Bronchial epithelial cell (primary cell): ENCODE measurements at places on chromosomes 5 and 9.

GRCh38 chr5:77844623-77845323 lies 68.6 kb upstream of the TBCA start:
- DNase-seq = no peak

- no peak for DNase-seq
Measured at GRCh38 chr5:53613536-53613935, 53.1 kb downstream of the NDUFS4 start.

GRCh38 chr5:140540227-140540626 lies 7.2 kb upstream of the EIF4EBP3 start:
- DNase-seq = no peak

GRCh38 chr9:136171801-136172411 lies 33.0 kb downstream of the LHX3 start:
- no peak for DNase-seq

DNA sequence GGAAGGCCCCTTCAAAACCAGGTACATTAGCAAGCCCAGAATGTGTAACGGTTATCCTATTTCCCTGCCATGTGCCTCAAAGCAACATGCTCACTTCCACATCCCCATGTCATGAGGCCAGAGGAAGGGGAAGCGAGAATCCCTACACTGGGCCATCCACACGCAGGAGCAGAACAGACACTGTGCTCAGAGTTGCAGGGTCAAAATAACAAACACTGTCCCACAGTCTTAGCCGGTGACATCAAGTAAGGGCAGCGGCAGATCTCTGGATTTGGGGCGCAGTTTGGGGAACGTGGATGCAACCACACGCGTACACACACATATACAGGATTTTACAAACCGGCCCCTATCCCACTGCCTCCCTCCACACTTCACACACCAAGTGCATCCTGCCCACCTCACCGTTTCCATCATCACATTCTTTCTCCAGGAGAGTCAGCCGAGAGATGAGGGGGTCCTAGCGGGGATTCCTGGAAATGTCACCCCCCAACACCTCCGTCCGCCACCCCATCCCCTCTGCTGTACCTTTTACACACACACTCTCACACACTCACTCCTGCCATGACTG lies 776 bp downstream of the APBA1 start:
- DNase-seq = no peak

GRCh38 chr9:136902259-136902821 lies 16.0 kb downstream of the TRAF2 start:
- peak; percentile 77 for DNase-seq

DNA sequence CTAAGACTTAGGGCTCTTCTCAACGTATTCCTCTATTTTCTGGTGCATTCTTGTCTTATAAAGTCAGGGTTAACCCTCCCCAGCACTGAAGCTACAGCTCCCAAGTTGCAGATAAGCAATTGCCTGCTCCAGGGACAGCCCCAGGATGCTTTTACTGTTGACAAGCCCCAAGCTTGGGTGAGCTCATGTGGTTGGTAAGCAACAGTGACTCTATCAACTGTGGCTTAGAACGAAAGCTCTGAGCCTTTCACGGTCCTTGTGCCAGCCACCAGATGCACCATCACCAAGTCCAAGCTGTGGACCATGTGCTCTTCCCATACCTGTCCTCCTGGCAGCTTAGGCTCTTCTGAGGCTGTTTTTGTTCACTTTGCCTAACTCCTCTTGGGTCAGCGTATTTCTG lies 13.5 kb downstream of the ADRB2 start:
- DNase-seq = no peak

GRCh38 chr5:171483551-171484135 lies 64.2 kb downstream of the FGF18 start:
- DNase-seq = no peak

- DNase-seq = no peak
Measured at GRCh38 chr9:124869986-124870560, 8.1 kb downstream of the ARPC5L start.

GRCh38 chr5:15604986-15605385 lies 105.0 kb downstream of the FBXL7 start:
- DNase-seq = no peak

DNA sequence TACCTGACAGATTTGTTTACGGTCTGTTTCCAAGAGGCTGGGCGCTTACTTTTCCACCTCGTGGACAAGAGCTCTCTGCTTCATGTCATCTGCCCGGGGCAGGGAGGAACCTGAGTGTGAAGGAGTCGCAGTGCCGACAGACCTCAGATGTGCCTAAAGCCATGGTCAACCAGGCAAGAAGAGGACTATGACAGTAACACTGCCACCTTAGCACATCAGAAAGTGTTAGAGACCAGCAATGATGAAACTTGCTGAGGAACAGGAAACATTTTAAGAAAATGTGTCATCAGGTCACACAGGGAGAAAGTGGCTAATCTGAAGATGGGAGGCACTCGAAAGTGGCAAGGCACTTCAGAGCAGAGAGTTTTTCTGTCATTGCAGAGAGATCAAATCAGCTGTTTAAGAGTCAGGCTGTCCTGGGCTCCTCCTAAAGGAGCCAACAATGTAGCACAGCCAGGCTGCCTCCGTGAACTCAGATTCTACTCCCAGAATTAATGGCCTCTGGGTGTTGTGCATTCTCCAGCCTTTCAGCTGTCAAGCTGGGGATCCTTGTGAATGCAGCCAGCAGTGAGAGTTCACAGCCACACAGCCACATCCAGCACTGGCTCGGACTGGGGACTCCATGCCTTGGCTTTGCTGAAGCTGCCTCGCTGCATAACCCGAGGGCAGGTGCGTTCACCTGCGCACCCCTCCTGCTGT lies 94.6 kb downstream of the RAPGEF1 start:
- DNase-seq = no peak

DNA sequence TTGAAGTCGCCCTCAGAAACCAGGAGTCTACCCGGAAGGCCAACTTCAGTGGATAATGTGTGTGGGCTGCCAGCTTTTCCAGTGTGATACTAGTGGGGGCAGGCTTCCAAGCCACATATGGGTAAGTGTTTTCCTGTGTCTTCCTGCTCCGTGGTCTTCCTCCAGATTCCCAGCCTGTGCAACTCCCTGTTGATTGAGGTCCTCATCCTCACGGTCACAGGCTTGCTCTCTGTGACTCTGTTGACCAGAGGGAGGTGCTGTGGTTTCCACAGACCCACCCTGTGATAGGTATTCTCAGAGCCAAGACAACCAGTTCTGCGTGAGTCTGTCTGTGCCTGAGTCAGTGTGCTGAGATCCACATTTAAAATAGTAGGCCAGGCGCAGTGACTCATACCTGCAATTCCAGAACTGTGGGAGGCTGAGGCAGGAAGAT lies 388.0 kb upstream of the IRX2 start:
- peak; percentile 50 for DNase-seq

- DNase-seq = peak; percentile 46
Measured at GRCh38 chr9:77161966-77162365, 15.4 kb upstream of the VPS13A start.

DNA sequence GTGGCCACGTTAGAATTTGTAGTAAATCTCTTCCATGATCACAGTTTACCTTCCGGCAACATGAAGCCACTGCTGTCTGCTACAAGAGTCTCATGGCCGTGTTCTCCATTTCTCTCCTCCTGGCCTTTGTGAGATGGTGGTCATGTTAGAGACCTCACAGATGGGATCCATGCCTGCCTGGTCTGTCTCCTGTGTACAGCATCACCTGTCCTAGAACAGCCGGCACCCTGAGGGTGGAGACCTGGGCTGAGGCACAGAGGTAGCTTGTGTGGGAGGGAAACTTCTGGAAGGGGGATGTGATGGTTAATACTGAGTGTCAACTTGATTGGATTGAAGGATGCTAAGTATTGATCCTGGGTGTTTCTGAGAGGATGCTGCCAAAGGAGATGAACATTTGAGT lies 3.1 kb upstream of the FCN2 start:
- no peak for DNase-seq

- no peak for DNase-seq
Measured at GRCh38 chr5:129619782-129620181, 128.1 kb upstream of the MINAR2 start.

GRCh38 chr9:83027153-83027891 lies 35.6 kb downstream of the RASEF start:
- DNase-seq = peak; percentile 96
